Stimulated activated CD4-positive, alpha-beta T cell treated with anti-CD3 and anti-CD28 coated beads, Interleukin-1b, Interleukin-23, amount 100 ng/mL, for 1 hour (primary cell): ENCODE measurements at places on chromosomes 11 and 22.

DNA sequence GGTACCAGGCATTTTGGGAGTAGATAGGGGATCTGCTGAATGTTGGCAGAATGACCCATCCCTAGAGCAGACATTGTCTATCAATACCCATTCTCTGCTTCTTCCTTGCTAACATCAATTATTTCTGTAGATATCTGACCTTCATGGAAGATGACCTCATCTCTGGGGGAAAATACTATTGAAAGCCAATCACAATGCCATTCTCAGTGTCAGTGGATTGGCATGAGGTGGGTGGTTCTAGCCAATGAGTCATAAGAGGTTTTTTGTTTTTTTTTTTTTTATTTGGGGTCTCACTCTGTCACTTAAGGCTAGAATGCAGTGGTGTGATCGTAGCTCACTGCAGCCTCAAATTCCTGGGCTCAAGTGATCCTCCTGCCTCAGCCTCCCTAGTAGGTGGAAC lies 42.5 kb downstream of the SNX19 start:
- no peak for DNase-seq

- no peak for DNase-seq
Observed at GRCh38 chr22:46287873-46288751, 8.6 kb upstream of the GTSE1 start.

DNA sequence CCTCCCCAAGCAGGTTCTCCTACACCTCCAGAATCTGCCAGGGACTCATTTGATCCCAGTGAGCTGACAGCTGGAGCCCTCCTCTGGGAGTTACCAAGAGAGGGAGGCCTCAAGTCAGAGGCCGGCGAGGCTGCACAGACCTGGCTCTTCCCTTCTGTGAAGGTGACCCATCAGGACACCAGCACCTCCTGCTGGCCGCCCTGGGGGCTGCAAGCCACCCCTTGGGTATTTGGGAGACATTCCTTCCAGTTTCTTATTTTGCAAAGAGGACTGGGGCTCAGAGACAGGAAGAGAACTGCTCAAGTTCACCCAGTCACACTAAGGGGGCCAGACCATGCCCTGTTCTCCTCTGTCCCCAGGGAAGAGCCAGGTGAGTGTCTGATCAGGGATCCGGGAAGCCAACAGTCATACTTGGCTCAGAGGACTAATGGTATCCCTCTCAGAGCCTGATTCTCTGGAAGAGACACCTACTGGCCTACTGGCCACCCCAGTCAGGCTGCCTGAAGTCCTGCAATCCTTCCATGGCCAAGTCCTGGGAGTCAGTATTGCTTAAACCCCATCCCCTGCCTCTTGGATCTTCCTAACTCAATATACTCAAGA lies 40.5 kb upstream of the RIC3 start:
- DNase-seq: no peak

GRCh38 chr11:69145050-69145380 lies 10.7 kb upstream of the SMIM38 start:
- no peak for DNase-seq

- DNase-seq: no peak
Observed at GRCh38 chr11:68325183-68325906, 13.0 kb downstream of the LRP5 start.

DNA sequence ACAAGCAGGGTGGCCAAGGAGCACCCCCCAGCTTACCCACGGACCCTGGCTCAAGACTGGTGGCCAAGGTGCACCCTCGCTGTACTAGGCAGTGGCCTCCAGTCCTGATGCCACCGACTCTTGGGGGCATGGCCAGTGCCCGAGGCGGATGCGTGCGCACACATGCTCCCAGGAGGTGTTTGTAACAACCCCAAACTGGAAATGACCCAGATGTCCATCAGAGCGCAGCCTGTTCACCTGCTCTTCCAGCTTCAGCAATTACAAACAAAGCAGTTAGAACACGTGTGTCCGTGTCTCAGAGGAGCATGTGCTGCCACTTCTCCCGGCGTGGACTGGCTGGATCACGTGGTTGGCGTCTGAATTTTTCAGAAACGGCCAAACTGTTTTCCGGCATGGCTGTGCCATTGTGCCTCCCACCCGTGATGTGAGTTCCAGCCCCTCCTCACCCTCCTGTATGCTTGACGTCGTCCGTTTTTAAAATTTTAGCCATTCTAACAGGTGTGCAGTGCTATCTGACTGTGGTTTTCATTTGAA lies 7.1 kb upstream of the MUC6 start:
- no peak for DNase-seq

DNA sequence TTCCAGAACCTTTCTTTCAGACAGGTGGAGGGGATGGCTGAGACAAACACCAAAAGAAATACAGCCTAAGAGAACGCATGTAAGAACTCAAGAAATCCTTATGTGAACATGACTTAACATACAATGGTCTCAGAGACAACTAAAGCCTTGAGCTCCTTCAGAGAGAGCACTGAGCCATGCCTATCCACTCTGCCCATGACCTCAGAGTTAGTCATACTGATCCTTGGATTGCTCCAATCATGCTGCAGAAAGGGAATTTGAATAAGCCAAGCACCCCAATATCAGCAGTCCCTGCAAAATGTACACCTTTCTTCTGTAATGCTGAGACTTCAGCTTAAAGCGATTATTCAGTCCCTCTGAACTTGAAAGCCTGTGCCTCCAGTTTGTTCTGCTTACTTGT lies 43.2 kb upstream of the CHKA start:
- no peak for DNase-seq

DNA sequence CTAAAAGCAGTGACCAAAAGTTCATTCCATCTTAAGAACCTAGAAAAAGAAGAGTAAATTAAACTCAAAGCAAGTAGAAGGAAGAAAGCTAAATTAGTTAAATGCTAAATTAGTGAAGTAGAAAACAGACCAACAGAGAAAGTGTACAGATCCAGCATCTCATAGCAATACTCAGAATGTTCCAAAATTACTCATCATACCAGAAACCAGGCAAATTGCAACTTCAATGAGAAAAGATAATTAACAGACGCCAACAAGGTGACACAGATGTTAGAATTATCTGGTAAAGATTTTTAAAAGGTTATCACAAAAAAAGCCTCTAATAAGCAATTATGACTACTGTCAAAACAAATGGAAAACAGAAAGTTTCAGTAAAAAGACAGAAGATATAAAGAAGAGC lies 96.8 kb downstream of the ALX4 start:
- no peak for DNase-seq

DNA sequence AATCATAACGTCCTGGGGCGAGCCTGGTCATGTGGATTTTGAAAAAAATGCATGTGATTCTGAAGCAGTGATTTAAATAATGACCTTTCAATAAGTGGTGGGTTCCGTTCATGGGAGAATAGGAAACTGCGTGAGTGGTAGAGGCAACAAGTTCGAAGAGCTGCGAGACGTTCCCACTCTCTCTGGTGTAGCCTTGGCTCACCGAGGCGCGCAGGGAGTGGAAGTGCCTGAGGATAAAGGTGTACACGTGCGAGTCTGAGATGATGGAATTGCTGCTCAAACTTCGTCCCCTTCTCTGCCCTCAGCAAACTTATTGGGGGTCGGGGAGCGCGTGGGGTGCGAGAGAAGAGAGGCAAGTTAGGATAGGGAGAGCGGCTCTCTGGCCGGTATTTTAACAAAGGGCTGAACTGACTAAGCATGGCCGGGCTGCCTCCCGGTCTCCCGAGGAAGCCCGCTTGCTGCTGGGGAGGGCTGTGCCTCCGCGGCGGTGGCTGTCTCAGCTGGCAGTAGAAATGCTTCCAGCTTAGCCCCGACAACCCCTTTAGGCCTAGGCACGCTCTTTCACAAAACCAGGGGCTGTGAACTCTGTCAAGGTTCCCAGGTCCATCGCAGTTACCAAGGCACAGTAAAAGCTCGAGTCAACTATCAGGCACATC lies 875 bp upstream of the STT3A start:
- DNase-seq: no peak

DNA sequence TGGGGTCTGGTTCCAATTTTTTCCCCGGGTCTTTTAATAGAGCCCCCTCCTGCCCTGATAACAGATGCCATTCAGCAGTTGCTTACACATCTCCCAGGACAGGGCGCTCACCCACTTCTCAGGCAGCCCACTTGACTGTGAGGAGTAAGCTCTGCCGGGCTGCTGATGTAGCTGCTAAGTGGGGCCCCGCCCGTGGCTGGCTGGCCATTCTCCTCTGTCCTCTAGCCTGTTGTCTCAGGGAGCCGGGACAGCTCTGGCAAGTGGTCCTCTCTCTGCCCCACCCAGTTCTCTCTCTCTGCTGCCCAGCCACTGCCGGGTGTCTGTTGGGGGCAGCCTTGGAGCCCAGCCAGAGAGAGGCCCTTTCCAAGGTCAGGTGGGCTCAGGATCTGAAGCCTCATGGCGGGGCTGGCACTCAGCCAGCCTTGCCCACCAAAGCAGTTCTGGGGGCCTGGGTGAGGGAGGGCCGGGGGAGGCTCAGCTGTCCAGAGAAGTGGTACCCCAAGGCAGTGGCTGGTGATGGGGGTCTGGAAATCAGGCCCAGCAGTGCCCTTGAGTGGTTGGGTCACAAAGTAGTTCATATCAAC lies 8.9 kb downstream of the KCNJ4 start:
- DNase-seq: no peak

DNA sequence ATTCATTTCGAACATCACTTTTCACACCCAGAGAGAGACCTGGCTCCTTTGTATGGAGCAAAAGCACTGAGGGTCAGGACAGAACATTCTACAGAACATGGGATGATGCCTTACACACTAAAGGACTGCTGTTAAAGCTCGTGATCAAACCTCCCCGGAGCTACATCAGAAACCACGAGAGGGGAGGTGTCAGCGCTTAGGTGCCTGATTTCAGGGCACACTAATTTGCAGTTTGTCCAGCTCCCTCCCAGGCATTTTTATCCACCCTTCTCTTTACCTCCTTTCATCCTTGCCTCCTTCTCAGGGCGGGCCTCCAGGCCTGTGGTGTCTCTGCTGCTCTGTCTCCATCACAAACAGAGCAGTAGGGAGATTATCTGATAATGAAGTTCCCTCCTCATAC lies 127.5 kb downstream of the VPREB1 start:
- no peak for DNase-seq

DNA sequence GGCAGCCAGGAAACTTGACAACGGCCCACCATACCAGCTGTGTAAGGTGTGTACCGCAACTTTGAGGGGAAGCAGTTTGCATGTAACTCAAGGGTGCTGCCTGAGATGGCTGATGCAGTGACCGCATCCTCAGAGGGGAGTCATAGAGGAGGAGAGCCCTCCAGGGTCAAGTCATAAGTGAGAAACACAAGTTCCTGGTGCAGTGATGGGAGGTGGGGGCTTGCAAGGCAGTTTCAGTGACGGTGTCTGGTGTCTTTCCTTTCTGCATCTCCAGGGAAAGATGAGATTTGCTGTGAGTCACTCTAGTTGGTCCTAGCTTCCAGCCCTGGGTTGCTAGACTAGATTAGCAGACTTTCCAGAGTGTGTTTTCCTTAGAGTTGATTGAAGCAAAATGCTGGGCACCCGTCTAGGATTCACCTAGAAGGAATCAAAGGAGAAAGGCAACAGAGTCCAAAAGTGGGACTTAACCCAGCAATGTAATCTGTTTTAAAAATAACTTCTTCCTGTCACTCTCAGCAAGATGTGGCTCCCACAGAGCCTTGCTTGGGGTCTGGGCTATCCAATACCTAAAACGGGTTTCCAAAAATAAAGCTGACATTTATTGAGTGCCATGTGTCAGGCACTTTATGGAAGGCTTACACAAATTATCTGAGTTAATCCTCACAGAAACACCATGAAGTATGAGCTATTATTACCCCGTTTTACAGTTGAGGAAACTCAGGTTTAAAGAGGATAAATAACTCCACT lies 265.4 kb upstream of the PLET1 start:
- DNase-seq: no peak

- no peak for DNase-seq
Observed at GRCh38 chr22:49269371-49269770, 558.3 kb downstream of the BRD1 start.

DNA sequence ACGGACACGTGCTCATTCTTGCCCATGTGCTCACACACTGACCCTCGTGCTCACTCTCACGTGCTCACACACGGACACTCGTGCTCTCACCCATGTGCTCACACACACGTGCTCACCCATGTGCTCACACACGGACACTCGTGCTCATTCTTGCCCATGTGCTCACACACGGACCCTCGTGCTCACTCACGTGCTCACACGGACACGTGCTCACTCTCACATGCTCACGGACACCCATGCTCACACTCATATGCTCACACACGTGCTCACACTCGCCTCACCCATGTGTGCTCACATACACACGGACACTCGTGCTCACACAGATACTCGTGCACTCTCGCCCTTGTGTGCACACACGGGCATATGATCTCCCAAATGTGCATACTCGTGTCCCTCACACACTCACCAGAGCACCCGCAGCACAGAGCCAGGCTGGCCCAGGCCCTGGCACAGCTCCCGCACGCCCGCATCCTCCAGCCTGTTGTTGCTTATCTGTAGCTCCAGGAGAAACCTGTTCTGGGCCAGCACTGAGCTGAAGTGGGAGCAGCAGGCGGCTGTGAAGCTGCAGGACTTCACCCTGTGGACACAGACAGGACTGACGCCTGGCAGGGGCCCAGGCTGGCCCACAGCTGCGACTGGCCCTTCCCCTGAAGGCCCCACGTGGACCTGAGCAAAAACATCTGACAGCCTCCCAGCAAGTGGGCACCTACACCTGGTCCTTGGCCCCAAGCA lies 9.3 kb downstream of the RNH1 start:
- no peak for DNase-seq

DNA sequence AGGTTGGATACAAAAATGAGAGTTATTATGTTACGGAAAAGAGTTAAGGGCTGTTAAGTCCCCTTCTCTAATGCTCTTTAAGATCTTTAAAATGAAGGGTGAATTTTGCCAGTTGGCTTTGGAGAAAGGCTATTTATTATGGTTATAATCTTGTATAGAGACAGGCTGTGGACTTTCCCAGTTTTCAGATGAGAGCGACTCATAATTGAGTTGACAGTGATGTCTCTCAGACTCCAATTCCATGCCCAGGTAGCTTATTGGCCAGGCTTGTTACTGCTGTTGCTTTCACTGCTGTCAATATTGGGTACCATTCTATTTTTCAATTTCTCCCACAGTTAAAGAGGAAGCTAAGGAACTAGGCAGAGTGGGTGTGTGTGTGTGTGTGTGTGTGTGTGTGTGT lies 13.1 kb downstream of the ENDOD1 start:
- no peak for DNase-seq

DNA sequence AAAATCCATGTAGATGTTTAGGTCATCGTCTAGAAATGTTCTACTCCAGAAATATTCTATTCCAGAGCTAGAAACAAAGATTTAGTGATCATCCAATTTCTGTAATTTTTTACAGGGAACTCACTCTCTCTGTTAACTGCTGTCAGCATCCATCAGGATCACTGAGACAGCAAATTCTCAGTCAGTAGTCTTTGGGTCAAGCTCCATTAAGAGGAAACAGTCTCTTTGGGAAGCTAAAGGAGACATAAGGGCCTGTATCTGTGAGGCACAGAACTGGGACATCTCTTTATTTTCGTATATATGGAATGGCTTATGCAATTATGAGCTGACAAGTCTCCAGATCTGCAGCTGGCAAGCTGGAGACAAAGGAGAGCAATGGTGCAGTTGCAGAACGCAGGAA lies 48.3 kb downstream of the PIK3C2A start:
- DNase-seq: no peak

GRCh38 chr22:31098632-31099110 lies 8.7 kb downstream of the SELENOM start:
- no peak for DNase-seq

GRCh38 chr11:17250561-17251350 lies 25.8 kb upstream of the NUCB2 start:
- no peak for DNase-seq

- no peak for DNase-seq
Observed at GRCh38 chr11:20652150-20652806, 17.1 kb upstream of the NELL1 start.
